ENCODE measurements at places on chromosomes 7 and 10. TPM values are rescaled to one million over a fixed set of nuclear protein-coding genes. Genes with fewer than 3 reads are reported as not detected.

DNA sequence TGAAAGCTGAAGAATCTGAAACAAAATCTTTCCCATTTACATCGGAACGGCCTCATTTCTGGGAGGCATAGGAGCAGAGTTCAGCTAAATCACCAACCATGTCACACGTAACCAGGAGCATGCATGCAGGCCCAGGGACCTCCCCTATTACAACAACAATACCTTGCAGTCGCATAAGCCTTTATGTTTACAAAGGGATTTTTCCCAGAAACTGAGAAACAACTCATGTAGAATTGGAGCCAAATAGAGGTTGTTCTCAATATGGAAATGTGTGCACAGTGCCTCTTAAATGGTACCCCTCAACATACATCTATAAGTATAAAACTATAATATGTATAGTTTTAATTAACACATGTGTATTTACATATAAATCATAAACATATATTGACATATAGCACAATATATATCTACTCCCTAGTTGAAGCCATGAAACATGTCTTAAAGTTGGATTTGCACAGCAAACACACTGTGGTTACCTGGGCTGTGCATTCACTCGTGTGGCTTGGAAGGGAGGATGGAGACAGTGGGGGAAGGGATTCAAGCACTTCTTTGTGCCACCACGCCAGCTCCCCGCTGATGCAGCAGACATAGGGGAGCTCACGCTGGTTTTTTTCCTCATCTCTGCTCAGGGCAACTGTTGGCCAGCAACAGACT is 35.0 kb upstream of the DGKI start:
- no peak for DNase-seq

GRCh38 chr7:148871030-148871429 is 13.1 kb downstream of the EZH2 start:
- no peak for DNase-seq

GRCh38 chr10:97851341-97852001 is 1.8 kb downstream of the GOLGA7B start:
- no peak for DNase-seq

DNA sequence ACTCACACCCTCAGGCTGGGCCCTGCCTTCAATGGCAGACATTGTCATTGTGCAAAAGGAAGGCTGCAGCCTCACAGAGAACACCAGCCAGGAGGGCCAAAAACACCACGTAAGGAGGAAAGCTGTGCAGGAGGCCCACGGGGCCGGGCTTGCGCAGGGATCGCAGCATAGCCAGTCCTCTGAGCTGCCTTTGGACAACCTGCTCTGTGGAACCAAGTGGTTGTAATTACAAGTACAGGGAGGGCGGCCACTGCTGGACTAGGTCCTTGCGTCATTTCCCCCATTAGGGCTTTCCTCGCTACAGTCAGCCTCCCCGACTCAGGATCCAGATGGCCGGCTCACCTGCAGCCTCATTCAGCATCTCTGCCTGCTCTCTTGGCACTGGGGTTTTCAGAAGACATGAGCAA is 66.9 kb downstream of the FAM53B start:
- DNase-seq = no peak

CFAP46 gene
- 6.1 TPM for total RNA-seq

TMEM213 gene
- total RNA-seq = not detected

MAP3K8 gene
- total RNA-seq = 2.1 TPM

Measured in renal cortical epithelial cell (primary cell).